ENCODE measurements at places on chromosomes 2 and 18. TPM values are rescaled to one million over a fixed set of nuclear protein-coding genes. Genes with fewer than 3 reads are reported as not detected.

The ACVR1C gene
- total RNA-seq = 0.34 TPM

The MAP3K20 gene
- total RNA-seq = 44.9 TPM

The UNC80 gene
- 0.21 TPM for total RNA-seq

The SYT4 gene
- not detected for total RNA-seq

The GCA gene
- 6.2 TPM for total RNA-seq

The CAPN13 gene
- total RNA-seq = not detected

The SLC11A1 gene
- 0.34 TPM for total RNA-seq

The TCF23 gene
- total RNA-seq = not detected

The UGT1A4 gene
- 1.8 TPM for total RNA-seq

The ALPP gene
- total RNA-seq = not detected

The STK39 gene
- total RNA-seq = 22.1 TPM

The IL18RAP gene
- total RNA-seq = 0.21 TPM

Data from nasal cavity respiratory epithelium epithelial cell of viscerocranial mucosa (primary cell).